ENCODE measurements at places on chromosomes 4 and X.

DNA sequence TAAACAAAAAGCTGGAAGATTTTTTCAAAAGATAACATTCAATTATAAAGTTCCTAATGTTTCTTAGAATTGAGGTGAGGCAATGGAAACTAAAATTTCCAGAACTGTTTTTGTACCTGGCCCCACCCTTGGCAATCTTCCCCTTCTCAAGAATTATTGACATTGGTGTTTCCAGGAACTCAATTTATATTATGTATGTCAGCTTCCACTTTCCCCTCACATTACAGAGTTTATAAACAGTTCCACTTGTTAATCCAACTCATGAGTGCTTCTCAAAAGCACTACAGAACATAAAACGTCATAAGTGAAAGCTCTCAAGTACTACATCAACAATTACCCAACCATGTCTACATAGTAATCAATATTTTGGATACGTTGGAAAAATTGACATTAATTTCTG, 107.4 kb downstream of the FAM13A start:
- no peak for DNase-seq

DNA sequence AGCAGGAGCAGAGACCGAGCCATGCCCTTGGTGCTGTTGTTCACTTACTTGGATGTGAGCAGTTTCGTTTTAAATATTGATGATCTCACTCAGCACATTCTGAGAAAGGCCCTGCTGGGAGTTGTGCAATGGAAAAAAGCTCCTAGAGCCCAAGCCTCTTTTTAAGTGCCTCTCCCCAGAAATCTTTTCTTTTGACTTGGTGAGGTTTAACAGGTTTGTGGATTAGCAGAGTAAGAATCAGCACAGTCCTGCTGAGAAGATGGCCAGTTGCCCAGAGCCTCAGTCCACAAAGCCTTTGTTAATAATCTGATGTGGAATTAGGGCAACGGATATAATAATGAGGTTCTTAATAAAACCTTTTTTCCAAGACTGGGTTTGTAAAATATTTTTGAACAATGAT, 157.5 kb upstream of the ATP6AP2 start:
- no peak for DNase-seq

GRCh38 chrX:152197465-152197864, 59.1 kb upstream of the MAGEA10 start:
- no peak for DNase-seq

DNA sequence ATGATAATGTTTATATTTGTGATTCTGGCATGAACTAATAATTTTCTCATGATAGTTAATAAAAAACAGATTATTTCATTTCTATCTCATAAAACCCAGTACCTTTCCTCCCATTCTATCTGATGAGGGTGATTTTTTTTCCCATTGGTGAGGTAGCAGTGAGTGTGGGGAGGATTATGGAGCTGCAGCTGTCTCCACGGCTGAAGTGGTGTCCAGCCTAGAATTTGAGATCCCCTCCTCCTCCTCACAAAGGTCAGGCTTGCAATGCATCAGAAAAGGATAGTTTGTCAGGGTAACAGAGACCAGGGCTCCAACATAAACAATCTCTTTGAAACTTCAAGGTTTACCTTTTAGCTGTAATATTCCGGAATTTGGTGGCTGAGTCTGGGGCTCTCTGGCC, 60.9 kb downstream of the C4orf51 start:
- DNase-seq, result no peak

- no peak for DNase-seq
These were observed 1.8 kb downstream of the KLF3 start for GRCh38 chr4:38665551-38666411.

GRCh38 chr4:3827616-3828492, 61.7 kb downstream of the ADRA2C start:
- no peak for DNase-seq

- DNase-seq, result no peak
These were observed 6.2 kb upstream of the STK32B start for GRCh38 chr4:5045097-5045496.

DNA sequence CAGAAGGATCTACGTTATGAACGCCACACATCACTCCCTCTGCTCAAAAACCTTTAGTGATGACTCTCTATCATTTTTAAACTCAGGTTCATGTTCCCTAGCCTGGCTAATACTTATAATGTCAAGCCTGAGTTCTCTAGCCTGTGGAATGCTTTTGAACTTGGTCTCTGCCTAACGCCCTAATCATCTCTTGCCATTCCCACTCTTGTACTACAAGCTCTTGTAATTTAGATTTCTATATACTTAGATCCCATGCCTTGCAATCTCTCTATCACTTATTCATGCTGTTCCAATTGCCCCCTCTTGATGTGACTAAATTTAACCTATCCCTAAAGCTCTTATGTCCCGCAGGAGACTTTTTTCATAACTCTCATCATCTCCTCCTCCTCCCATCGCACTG, 40.3 kb downstream of the SLC4A4 start:
- DNase-seq, result no peak

DNA sequence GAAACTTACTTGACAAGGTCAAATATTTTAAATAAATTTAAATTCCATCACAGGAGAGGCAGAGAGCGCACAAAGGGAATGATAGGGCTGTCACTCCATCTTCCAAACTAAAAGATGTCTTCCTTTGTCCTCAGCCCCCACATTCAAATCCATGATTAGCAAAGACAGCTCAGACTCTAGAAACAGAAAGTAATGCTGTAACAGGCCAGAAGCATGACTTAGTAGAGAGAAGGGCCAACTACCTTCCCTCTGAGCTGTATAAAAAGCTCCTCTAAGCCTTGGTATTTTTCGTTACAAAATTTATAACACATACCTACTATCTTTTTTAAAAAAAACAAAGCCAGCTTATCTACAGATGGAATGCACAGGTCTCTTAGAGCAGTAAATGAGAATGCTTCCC, 207.4 kb downstream of the MAPK10 start:
- no peak for DNase-seq

DNA sequence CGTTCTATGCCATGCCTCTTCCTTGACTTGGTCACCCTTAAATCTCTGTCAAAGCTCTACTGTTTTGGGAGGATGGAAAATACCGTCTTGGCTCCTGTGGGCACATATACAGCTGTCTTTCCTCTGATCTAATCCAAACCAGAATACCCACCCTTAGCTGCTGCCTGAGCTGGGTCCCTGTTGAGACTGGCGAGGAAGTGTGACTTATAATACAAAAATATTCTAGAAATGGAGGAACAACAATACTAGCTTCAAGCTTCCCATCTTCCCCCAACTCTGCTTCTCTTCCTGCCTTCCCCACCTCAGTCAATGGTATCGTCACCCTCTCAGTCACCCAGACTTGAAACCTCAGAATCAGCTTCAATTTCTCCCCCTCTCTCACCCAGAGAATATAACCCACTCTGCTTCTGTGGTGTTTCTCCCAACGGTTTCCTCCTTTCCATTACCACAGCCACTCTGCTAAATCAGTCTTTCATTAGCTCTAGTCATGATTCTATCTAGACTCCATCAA, 599 bp upstream of the IL2RG start:
- no peak for DNase-seq

- no peak for DNase-seq
These were observed 7.6 kb upstream of the UNC5C start for GRCh38 chr4:95556207-95556859.

- DNase-seq, result no peak
These were observed 15.9 kb downstream of the SETD7 start for GRCh38 chr4:139540161-139540560.

GRCh38 chr4:81786063-81786763, 314.5 kb upstream of the RASGEF1B start:
- DNase-seq, result no peak
